Dorsolateral prefrontal cortex (tissue), 122 donors: ENCODE measurements at places on chromosomes 7 and 10. TPM values are rescaled to one million over a fixed set of nuclear protein-coding genes. Genes with fewer than 3 reads are reported as not detected.

The TRPV5 gene
- total RNA-seq, result 4.3 TPM

DNA sequence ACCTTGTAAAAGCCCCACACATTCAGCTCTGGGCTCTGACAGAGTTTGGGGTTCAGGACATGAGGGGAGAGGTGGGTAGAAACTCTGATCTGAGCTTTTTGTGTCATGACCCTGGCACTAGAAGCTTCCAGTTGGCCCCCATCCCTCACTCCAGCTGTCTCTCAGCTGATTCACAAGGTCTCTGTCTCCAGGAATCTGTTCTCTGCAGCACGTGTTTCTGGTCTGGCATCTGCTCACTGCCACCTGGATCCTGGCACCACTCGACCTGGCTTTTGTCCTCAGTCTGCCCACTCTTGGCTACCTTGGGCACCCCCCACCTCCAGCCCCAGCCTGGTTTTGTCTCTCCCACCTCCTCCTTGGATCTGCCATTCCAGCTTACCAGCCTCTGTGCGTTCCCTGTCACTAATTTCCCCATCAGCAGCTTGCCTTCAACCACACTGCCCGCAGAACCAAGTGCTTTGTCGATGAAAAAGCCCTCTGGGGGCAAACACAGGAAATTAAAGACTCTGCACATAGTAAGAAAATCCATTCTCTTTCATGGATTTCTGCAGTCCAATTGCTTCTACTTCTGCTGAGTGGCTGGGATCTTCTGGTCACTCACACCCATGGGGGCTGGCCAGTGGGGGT lies 18.3 kb upstream of the ADCYAP1R1 start:
- DNase-seq, result peak; percentile 15

The KBTBD2 gene
- 48.6 TPM for total RNA-seq

The ADARB2 gene
- 56.4 TPM for total RNA-seq

DNA sequence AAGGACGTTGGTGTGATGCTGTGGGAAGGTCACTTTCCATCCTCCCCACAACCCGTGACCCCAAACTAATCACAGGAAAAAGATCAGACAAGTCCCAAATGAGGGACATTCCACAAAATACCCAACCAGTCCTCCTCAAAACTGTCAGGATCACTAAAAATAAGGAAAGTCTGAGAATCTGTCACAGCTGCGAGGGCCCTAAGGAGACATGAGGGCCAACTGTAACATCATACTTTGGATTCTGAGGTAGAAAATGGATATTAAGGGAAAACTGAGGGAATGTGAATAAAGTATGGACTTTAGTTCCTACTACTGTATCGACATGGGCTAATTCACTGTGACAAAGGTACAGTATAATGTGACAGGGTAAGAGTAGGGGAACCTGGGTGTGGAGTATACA lies 85.1 kb upstream of the FAM20C start:
- DNase-seq, result no peak

GRCh38 chr7:117759950-117760640 lies 113.1 kb downstream of the CTTNBP2 start:
- no peak for DNase-seq

The CRTAC1 gene
- total RNA-seq, result 40.5 TPM

GRCh38 chr7:128915271-128915819 lies 4.8 kb upstream of the KCP start:
- DNase-seq, result no peak

DNA sequence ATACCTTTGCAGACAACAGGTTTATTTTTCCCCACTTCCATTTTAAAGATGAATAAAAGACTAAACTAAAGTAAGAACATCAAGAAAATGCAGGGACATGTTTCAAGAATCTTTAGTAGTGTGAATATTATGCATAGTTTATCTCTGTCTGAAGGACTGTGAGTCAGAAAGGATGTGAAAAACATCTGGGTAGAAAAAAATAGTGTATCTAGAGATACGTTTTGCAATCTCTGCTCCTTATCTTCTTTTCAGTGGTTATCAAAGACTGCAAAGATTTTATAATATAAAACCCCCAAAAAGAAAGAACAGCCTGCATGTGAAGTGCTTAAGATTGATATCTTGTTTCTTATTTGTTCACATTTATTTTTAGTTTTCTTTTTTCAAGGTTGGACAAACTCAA lies 101.9 kb upstream of the ARHGAP21 start:
- DNase-seq, result no peak

DNA sequence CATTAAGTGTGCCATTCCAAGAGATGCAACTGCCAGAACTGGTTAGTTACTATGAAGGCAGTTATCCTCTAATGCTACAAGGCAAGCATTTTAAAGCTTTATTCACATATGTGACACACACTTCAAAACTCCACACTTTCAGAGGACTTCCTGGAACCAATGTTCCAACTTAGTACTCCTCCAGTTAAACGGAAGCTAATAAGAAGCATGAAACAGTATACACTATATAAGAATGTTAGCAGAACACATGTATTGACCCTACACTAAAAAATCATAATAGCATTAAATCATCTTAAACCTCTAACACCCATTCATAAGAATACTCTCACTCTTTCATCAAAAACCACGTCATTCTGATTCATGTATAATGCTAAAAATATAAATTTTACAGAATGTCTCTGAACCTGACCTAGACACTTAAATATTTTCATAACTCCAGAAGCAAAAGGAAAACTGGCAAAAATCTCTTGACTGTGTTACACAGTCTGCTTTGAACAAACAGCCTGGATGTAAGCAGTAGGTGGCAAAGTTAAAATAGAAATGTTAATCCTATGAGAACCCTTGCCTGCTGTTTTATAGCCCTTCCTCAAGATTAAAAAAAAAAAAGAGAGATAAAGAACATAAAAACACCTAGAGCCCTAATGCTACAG lies 135.0 kb downstream of the SEMA3C start:
- DNase-seq, result no peak

The CDK14 gene
- total RNA-seq, result 236 TPM
